ENCODE measurements at places on chromosomes 4 and X. TPM values are rescaled to one million over a fixed set of nuclear protein-coding genes. Genes with fewer than 3 reads are reported as not detected.

DNA sequence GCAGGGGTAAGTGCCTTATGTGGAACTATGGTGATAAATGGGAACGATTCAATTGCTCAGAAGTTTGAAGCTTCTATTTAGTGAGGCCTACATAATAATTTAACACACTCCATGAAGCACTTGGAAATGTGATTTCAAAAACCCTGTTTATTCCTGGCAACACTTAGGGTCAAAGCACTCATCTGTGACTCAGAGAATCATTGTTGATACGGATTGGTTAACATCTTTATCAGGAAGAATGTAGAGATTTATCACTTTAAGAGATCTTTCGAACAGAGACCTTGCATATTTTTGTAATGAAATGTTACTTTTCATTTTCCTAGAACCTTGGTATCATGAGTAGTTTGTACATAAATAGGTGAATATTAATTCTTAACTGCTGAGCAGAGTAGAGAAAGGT, 269.1 kb upstream of the SLIT2 start:
- DNase-seq, result no peak

DNA sequence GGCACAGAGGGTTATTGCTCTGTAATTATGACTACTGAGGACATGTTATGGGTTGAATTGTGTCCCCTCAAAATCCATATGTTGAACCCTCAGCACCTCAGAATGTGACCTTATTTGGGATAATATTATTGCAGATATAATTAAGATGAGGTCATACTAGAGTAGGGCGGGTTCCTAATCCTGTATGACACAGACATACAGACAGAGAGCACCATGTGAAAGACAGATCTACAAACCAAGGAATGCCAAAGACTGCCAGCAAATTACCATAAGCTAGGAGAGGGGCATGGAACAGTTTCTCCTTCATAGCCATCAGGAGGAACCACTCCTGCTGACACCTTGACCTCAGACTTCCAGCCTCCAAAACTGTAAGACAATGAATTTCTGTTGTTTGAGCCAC, 115.2 kb upstream of the OTUD4 start:
- DNase-seq, result no peak

GRCh38 chr4:87093443-87094123, 126.8 kb downstream of the KLHL8 start:
- DNase-seq, result peak; percentile 39

DNA sequence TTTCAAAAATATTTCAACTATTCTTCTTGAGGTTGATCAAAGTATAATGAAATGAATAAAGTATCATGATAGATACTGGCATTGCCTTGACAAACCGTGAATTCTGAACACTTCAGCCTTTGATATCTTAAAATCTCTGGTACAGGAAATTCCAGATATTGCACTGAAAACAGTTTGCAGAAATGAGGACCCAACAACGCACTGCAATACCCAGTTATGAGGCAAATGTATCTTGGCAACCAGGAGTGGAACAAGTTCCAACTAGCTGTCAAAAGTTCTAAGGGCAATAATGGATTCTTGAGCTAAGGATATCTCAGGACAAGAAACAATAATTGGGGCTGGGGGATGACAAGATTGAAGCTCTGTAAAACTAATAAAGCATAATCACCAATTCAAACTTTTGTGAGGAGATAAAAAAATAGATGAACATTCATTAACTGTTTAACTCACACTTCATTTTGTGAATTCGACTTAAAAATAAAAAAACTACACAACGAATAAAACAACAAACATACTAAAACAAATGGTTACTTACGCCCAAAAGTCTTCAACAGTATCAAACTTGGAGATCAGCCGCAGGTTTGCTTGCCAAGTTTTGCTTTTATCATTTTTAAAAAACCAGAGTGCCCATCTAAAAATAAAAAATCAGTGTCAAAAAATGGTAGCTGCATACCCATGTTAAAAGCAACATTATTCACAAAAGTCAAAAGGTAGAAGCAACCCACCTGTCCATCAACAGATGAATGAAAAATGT, 38.1 kb downstream of the EIF4E start:
- DNase-seq, result no peak

GRCh38 chr4:73599182-73599581, 21.1 kb downstream of the RASSF6 start:
- DNase-seq, result no peak

GRCh38 chr4:119550857-119551532, 77.6 kb downstream of the PDE5A start:
- DNase-seq, result no peak

DNA sequence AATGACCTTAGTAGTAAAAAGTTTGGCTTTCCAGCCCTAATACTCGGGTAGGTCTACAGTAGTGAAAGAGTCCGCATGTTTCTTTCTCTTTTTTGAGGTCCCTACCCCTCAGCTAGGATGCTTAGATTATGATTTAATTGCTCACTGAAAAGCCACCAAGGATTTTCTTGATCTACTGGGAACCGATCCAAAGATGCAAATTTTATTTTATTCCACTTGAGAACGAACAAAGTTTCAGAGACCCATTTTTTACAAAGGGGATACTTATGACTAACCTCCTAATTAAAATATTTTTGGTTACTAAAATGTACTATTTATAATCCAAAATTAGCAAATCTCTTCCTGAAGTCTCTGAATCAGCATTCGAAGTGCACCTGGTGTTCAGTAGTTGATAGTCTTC, 14.3 kb upstream of the PDHA2 start:
- DNase-seq, result no peak

DNA sequence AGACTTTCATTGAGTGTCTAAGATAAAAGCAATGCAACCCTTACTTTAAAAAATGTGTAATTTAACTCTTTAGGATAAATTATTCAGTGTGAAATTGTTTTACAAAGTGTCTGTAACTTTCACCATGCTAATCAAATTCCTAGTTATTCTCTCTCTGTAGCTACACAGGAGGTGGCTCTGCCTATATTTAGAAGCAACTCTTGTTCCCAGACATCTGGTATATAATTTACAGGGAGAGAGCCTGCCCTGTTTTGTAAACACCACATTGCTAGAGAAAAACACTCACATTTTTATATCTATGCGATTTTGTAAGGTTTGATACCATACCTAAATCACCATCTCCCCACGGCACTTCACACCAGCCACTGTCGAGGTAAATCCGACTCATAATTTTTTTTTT, 35.5 kb upstream of the SPATA4 start:
- DNase-seq, result no peak

DNA sequence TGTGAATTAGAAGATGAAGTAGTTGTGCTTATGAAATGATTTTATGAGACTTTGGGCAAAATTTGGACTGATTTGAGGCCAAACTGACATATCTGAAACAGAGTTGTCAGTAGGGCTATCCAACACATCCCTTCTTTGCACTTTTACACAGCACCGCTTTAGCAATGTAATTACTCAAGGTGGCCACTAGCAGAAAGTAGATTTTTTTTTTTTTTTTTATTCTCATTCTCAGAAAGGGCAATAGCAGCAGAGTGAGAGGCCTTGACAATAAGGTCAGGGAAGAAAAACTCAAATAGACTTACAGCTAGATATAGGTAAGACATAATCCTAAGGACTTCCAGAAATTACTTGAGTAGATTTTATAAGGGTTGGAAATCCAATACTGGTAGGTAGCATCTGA, 414.3 kb downstream of the NAP1L3 start:
- no peak for DNase-seq

DNA sequence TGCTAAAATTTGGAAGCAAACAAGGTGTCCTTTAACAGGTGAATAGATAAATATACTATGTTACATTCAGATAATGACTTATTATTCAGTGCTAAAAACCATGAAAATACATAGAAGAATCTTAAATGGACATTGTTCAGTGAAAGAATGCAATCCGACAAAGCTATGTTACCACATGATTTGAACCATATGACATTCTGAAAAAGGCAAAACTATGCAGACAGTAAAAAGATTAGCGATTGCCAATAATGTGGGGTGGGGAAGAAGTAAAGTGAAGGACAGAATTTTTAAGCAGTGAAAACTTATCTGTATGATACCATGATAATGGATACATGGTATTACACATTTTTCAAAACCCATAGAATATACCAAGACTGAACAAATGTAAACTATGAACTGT, 926.9 kb downstream of the FAT4 start:
- no peak for DNase-seq

GRCh38 chr4:2754848-2755819, 1.0 kb downstream of the TNIP2 start:
- no peak for DNase-seq

DNA sequence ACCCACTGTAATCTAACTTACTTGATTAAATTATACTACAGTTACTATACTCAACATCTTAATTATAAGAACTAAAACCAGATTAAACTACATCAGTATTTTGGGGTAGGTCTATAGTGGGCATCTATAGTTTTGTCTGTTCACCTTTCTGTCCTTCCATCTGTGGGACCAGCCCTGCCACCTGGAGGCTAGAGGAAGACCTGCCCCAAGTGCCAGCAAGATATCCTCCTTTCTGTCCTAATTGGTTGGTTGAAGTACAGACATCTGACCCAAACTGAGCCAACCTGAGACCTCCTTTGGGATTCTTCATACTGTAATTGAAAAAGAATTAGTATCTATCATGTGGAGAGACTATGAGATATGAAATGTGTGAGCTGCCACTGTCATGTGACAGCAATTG, 172.2 kb upstream of the TLL1 start:
- no peak for DNase-seq

DNA sequence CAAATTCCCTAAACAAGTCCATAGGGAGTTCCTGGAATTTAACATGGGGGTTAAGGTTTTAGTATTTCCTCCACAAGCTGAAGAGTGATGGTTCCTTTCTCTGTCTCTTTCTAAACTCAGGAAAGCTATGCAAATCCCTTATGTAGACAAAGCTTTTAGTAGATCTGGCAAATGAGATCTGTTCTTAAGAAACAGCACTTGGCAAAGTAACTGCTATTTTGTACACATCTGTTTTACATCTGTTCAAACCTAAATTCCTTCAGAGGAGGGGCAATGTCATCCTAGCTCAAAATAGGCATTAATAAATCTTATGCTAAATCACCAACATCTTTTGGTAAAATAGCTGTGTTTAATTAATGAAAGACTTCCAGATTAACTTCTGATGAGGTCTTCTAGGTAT, 137.8 kb upstream of the TBC1D9 start:
- no peak for DNase-seq

DNA sequence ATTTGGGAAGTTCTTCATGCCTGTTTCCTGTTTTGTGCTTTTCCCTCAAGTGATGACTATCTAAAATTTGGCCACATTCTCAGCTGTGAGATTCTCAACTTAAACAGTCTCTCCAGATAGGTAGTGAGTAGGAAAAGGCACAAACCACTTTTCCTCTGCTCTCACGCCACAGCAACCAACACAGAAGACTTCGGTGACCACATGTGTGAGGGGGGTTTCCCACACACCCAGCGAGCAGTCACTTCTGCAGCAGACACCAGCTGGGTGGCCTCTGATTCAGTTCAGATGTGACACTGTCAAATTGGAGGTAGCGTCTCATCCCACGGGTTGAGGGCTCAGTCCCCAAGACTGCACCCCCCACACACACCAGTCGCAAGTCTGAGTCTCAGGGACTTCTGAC, 25.1 kb upstream of the CLDN34 start:
- peak; percentile 75 for DNase-seq

- DNase-seq, result no peak
Observed at GRCh38 chr4:60911127-60911526, 289.0 kb upstream of the ADGRL3 start.

GRCh38 chr4:3311489-3312171, 18.8 kb downstream of the RGS12 start:
- no peak for DNase-seq

DNA sequence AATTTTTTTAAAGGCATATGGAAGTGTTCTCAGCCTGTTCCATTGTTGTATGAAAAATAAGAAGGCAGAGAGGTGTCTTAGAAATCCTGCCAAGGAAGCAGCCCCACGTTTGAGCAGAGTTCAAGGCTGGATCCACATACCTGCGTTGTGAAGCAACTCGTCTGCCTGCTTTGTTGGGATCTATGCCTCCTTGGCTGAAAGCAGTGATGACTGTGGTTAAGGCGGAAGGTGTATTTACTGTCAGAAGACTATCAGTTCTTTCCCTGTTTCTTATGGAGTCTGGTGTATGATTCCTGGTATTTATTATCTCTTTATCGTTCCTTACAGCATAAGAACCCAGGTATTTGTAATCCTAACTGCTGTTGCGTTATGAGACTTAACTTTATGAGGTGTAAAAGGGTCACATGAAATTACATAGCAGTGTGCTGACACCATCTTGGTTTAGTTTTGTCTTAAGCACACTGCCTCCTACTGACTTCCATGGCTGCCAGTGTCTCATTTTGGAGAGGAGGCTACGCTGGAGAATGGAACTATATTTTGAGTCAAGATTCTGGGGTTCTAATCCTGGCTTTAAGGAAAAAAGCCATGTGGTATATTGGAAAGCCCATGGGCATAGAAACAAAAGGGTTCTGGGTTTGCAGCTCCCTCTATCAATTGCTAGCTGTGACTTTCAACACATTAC, 3.1 kb upstream of the MSMO1 start:
- DNase-seq, result no peak

DNA sequence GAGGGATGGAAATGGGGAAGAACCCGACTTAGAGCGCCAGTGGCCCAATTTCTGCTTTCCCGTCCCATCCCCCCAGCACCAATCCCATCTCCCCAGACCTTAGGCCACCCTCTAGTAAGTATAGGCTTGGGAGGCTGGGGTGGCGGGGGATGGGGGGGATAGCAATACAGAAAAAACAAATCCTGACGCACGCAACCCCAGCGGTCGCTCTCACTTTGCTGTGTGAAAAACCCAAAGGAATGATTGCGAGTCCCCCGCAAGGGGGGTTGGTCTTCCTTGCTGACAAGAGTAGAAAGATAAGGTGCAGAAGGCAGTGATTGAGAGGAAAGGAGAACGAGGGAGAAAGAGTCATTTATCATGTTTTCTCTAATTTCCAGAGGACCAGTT, 863 bp downstream of the CPE start:
- no peak for DNase-seq

DNA sequence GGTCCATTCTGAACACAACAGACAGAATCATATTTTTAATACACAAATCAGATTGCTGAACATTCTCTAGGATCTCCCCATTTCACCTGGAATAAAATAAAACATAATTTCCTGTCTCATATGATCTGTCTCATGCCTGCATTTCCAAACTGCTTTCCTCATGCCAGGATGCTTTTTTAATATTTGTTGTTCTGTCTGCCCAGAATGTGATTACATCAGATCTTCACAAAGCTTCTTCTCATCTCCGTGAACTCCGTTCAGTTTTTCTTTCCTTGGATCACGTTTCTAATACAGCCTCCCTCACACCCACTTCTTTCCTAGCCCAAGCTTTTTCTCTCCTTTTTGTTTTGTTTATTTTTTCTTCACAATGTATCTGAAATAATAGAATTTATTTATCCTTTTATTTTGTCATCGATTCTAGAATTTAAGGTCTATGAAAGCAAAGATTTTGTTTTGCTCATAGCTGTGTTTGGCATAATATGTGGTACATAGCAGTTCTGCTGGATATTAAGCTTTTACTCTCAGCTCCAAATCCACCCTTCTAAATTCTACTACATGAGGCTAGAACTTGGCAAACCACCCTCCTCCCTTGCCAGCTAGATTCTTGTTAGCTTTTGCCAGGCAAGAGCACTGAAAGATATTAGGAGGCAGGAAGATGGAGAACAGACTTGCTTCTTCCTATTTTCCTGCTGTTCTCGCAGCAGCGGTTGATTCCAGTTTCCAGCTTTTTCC, 165.5 kb upstream of the SLIT2 start:
- DNase-seq, result no peak

TMPRSS11F gene
- total RNA-seq, result not detected

FOXP3 gene
- total RNA-seq, result 22.8 TPM

HS3ST1 gene
- total RNA-seq, result not detected

HERC5 gene
- total RNA-seq, result 49.9 TPM

RAB33A gene
- 23.3 TPM for total RNA-seq

FAM200B gene
- total RNA-seq, result 23.1 TPM

NEIL3 gene
- 29.2 TPM for total RNA-seq

TECRL gene
- total RNA-seq, result not detected

Data from activated T-cell treated with anti-CD3 and anti-CD28 coated beads, Interleukin-2, amount 50 U/mL, for 72 hours (primary cell).